Fibroblast of mammary gland (primary cell): ENCODE measurements at places on chromosomes 1 and 21.

- DNase-seq, result no peak
Observed at GRCh38 chr1:91881280-91881679, 4.7 kb downstream of the TGFBR3 start.

GRCh38 chr1:63322944-63323864 lies 837 bp downstream of the FOXD3 start:
- peak; percentile 14 for DNase-seq

DNA sequence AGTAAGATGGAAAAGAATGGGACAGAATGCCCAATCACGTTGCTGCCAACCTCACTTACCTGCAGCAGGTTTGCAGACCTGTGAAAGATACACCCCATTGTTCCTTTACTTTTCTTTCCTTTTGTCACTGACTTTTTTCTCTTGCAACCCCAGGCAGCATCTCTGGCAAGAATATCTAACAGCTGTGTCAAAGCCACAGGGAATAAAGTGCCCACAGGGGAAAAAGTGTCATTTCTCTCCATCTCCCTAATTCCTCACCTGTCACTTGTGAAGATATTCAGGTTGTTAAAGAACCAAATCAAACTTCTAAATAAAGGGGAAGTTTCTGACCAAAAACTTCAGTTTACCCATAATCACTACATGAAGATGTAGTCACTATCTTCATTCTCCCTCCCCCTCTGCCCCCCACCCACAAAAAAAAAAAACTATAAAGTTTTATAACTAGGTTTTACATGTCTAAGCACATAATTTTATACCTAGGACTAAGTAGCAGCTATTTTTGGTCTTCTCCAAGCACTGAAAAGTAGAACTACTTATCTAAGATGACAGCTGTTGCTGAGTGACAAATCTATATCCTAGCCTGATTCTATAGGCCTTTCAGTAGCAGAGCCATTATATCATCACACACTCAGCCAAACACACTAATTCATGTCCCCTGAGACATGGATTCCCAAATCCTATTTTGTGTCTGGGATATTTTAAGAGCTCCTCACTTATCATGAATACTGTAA lies 54.9 kb downstream of the TBX15 start:
- no peak for DNase-seq

- DNase-seq, result no peak
Observed at GRCh38 chr1:150558303-150558704, 9.1 kb downstream of the ADAMTSL4 start.

- DNase-seq, result peak; percentile 31
Observed at GRCh38 chr1:18681423-18681835, 50.8 kb downstream of the PAX7 start.

GRCh38 chr1:87733386-87733785 lies 404.7 kb downstream of the LMO4 start:
- no peak for DNase-seq

GRCh38 chr1:15788624-15789301 lies 18.7 kb downstream of the UQCRHL start:
- peak; percentile 78 for DNase-seq

DNA sequence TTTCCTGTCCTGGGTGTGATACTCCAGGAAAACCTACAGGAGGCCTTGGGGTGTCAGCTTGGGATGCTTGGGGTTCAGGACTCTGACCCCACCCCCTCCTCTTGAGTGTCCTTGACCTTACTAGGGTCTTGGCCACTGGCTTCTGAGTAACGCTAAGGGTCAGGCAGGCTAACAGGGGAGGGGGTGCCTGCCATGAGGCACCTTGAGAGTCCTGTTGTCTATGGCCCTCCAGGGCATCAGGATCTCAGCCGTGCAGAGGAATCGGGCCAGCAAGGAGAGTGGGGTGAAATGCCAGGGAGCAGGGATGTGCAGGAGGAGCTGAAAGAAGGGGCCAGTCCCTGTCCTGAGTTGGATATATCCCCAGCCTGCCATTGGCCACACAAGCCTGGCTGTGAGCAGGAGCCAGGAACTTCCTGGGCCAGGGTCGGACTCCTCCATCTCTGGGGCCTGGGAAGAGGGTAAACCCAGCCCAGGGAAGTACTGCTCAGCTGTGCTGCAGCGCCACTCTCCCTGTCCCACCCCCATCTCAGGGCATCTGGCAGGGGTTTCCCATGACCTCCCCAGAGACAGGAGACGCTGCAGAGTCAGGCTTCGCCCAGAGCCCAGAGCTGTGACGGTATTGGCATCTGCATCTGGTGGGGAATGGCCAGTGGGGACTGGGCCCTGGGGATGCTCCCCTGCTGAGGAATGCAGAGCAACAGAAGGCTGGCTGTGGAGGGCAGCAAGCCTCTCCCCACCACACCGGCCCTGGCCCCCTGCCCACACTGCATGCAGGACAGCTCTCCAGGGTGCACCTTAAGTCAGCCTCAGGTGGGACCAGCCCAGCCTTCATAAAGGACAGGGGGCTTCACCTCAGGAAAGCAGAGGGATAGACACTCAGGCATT lies 6.3 kb downstream of the KIF21B start:
- no peak for DNase-seq

GRCh38 chr1:36561361-36561724 lies 78.6 kb upstream of the CSF3R start:
- DNase-seq, result no peak

- DNase-seq, result peak; percentile 58
Observed at GRCh38 chr1:91513160-91513559, 12.5 kb downstream of the CDC7 start.

DNA sequence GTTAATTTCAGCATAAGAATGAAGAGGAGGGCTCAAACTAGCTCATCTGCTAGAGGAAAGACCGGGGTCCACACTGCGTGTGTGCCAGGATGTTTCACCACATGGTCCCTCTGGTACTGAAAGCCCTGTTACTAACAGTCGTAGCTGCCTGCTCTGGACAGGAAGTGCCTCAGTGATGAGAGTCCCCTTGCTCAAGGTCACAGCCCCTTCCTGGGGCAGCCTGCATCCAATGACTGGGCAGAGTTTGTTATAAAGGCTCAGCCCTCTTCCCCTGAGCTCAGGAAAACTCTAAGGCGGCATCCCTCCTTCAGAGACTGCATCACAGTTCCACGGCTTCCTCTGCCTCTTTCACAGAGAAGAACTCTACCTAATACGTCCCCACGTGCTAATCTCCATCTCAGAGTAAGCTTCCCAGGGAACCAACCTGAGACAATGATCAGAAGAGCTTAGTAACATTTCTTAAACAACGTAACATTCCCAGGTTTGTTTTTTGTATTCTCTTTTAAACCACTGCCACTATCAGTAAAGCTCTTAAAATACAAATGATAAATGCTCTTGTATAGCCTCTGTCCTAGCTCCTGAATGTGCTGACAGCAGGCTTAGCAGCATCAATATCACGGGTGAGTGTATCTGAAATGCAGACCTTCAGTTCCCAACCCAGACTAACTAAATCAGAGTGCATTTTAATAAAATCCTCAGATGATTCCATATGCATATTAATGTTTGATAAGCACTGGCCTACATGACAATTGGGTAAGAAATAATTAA lies 38.0 kb upstream of the ATP1A1 start:
- peak; percentile 3 for DNase-seq

DNA sequence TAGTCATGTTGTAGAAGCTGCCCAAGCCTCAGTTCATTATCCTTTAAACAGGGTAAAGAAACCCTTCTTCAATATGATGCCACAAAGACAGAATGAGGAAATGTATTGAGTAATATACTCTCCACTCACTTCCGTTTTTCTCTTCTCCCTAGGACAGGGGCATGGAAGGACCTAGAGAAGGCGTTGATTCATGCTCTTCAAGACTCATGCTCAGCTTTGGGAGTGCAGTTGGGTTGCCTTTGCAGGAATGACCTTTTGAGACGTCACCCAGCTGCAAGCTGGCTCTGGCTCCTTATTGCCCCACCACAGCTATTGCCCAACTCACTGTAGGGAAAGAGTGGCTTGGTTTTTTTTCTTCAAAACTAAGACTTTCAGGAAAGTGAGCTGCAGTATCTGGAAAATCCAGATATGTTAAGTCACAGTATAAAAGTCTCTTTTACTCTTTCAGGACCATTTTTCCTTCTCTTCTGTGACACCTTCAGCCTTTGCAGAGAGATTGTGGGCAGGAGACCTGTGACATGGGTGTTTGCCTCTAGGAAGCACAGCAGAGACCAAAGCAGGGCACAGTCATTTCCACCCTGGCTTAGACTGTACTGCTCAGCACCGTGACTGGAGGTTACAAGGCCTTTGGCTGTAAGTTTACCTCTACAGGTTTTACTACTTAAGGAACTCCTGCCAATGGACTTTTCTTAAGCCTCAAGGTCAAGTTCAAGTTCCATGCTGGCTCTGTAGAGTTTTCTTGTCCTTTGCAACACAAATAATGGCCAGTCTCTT lies 39.5 kb downstream of the XCL2 start:
- peak; percentile 97 for DNase-seq

DNA sequence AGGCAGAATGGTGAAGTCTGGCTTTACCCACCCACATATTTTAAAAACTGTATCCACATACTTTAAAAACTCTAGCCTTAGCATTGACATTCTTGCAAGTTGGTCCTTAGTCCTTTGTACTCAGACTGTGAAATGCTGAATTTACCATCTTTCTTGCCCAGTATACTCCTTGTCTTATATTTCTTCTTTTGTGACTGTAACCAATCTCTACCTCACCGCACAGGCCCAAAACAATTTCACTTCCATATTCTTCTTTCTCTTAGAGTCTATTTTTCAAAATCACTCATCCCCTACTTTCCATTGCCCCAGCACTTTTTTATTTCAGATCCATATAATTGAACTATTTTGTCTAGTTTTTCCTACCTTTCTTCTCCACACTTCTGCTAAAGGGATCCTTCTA lies 892.4 kb upstream of the B3GALT2 start:
- no peak for DNase-seq
